SIG-M5 (cell line): ENCODE measurements at places on chromosomes 6 and 20.

GRCh38 chr20:46741924-46742668 lies 32.6 kb downstream of the SLC2A10 start:
- DNase-seq = no peak

DNA sequence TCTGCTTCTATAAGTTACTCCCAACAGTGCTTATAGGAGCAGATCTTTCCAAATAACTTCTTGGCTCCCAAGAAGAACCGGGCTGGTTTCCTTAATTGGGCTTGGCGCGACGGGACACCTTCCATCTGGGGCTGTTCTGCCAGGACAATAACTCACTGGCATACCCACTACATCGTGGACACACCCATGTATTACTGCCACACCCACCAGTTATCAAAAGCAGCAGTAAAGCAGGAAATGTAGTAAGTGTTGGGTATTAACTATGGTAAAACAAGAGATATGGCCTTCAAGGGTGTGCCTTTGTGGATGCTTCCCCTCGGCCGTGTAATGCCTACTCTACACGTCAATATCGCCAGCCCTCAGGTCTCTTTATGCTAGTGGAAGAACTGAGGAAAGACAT lies 24.7 kb downstream of the CNKSR3 start:
- no peak for DNase-seq

DNA sequence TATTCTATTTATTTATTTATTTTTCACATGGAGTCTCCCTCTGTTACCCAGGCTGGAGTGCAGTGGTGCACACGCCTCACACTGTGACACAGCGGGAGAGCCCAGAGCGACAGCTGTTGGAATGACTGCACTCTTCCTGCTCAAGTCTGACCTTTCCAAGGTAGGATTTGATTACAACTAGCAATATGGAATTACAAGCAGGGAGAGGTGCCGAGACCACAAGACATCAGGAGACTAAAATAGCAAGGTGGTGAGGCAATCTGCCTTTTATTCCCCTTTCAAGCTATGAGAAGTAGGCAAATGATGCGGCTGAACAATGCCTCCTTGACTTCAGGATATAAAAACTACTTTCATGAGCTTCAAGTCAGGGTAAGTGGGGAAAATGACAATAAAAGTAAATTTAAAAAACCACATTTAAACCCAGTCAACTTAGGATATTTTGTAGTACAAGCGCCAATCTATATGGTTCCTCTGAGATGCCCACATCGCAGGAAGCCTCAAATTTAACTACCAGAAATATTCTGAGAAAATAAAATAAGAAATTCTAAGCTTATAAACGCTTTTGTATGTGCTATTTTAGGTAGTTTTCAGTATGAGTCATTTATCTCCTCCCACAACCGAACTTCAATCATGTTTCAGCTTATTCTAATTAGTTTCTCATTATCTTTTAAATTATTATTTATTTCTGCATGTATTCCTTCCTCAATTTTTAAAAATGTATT lies 146.9 kb upstream of the SGK1 start:
- no peak for DNase-seq

DNA sequence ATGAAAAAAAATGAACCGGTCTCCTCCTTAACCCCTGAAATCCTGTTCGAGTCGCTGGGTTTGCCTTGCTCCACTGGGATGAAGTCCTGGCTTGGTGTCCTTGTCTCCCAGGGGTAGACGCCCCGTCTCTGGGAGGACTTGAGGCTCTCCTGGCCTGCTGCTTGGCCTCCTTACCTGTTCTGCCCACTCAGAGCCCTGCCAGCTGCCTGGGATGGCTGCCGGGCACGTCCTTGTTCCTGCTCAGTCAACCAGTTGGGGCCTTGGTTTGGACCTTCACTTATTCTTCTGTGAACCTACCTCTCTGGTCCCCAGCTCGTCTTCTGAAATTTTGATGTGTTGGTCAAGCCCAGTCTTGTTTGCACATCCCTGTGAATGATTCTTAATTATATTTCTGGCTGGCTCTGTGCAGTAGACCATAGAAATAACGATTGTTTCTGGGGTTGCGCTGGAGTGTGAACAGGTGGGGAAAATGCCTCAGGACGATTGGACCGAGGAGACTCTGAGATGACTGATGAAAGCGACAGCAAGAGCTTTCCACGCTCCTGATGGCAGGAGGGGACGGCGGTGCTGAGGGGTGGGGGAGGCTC lies 126.5 kb upstream of the ESR1 start:
- DNase-seq = no peak
